Activated gamma-delta T cell treated with Interleukin-2 at 50 U/mL for 16 hours (primary cell): ENCODE measurements at places on chromosomes 3 and 15.

DNA sequence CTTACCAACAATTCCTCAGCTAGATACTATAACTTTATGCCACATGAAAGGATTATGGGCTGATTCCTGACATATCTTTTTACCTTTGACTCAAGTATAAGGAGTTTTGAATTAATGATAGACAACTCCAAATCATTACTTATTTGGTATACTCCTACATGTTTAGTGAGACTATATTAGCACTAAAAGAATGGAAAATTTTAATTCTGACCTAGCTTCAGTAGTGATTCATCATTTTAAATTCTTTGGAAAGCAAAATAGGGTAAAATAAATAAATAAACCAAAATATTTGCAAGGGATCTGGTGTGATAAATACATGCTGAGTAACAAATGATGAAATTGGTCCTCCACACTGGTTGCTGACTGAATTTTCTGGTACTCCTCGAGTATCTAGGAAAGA is 42.3 kb upstream of the VGLL3 start:
- DNase-seq, result no peak

- no peak for DNase-seq
These were observed 144.6 kb upstream of the TMCO5A start for GRCh38 chr15:37789881-37790280.

DNA sequence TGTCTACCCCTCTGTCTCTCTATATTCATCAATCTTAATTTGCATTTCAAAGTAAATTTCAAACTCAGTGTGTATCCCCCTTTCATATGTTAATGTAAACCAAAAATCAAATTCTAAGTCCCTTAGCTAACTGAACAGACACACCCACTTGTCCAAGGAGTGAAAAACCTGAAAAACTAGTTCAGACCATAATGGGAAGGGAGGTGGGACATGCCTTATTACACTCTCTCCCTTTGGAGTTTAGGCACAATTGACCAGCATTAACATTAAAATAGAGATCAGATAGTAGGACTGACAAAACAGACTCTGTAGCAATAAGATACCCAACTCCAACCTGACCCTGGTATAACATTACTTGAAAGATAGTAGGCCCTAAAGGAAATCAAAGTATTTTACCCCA is 247.7 kb upstream of the GADL1 start:
- DNase-seq, result no peak

GRCh38 chr15:64681424-64682024 is 93.9 kb downstream of the RBPMS2 start:
- no peak for DNase-seq

GRCh38 chr3:133023362-133023761 is 14.8 kb upstream of the TMEM108 start:
- DNase-seq, result no peak

- no peak for DNase-seq
These were observed 33.9 kb upstream of the MEX3B start for GRCh38 chr15:82079736-82080135.

- no peak for DNase-seq
These were observed 54.3 kb downstream of the AAGAB start for GRCh38 chr15:67199881-67200763.

DNA sequence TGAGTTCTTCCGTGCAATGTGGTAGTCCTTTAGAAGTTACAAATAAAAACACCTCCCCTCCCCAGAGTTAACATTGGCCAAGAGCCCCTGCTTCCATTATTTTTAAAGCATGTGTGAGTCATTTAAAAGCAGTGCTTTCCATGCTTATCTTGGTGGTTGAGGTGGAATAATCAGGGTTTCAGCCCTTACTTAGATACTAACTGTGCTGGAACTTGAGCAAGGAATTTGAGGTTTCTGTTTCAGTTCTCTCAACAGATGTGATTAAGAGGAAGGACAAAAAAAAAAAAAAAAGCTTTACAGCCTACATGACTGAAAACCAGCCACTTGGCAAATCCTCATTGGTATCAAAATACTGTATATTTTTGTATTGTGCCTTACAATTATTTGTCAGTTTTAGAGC is 64.5 kb downstream of the CGNL1 start:
- DNase-seq, result no peak

DNA sequence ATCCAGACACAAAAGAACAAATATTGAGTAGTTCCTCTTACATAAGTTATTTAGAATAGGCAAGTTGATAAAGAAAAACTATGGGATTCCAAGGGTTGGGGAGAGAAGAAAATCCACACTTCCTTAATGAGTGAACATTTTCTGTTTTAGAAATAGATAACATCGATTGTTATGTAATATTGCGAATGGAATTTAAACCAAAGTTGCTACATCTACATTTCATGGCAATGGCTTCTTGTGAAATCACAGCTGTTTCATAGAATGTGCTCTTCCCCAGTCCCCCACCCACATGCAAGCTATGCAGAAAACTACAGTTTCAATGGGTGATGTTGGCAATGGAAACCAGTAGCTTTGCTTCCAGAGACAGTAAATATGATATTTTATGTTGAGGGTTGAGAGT is 1639.5 kb downstream of the SI start:
- DNase-seq, result no peak

- DNase-seq, result no peak
These were observed 56.6 kb downstream of the LRIG1 start for GRCh38 chr3:66444146-66444644.

DNA sequence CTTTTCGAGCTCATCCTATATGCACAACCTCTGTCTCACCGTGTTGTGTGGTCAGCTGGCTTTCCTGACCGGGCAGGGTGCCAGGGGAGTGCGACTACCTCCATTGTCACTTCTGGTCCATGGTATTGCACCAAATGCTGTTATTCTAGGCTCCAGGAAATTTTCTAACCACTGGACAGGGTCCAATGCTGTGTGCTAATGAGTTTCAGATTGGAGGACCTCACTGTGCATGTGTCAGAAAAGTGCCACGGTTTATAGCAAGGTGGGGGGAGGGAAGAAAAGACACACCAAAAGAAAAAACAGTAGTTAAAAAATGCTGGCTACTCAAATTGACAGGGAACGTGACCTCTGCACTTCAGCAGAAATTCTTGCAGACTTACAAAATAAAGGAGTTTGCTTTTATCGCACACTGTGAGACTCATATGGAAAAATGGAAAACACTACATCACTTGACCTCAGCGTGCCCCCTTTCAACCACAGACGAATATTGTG is 480.1 kb downstream of the FOXP1 start:
- DNase-seq, result no peak

GRCh38 chr3:186220365-186220764 is 111.5 kb upstream of the ETV5 start:
- DNase-seq, result no peak

GRCh38 chr15:30991255-30992235 is at the start of gene MTMR10:
TSS of gene MTMR10 (minus strand) at chr15:30991628. CDS start at chr15:30991506, 122 bp downstream.
- peak; percentile 65 for DNase-seq

DNA sequence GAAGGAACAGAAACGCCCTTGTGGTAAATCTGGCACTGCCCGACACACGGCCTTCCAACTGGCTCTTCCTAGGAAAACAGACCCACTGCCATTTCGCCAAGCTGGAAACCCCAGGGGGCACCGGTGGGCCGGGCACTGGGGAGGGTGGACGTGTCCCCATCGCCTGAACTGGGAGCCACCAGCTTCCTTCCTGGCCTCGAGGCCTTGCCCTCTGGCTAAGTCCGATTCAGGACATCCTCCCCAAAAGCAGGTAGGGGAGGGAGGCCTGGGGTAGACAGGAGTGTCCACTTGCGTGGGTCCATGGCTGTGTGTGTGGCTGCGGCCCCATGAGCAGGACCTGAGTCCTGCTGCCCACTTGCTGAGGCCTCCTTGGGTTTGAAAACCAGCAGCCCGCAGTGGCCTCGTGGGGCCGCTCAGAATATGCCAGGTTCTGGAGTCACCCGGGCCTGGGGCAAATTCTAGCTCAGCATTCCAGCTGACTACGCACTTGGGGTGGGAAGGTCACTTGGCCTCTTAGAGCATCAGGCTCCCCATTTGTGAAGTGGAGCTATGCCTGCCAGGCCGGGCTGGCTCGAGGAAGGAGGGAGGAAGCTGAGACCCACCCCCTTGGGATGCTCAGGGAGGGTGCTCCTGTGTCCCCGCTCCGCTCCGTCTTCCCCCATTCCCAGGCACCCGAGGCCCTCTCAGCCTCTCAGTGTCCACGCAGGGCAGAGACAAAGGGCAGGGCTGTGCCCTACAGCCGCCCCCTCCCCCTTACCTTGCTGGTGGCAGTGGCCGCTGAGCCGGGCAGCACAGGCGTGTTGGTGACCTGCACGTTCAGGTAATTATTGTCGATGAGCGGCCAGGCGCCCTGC is 37.5 kb downstream of the RGMA start:
- DNase-seq, result no peak

- DNase-seq, result no peak
These were observed 50.4 kb downstream of the CCR4 start for GRCh38 chr3:33001889-33002288.

- DNase-seq, result no peak
These were observed 29.3 kb downstream of the BTD start for GRCh38 chr3:15630646-15631350.

GRCh38 chr15:83178869-83179325 is 28.7 kb downstream of the HDGFL3 start:
- no peak for DNase-seq

GRCh38 chr3:45933591-45933990 is 9.7 kb upstream of the CXCR6 start:
- no peak for DNase-seq

- no peak for DNase-seq
These were observed 3.4 kb upstream of the LRRIQ4 start for GRCh38 chr3:169809230-169809795.

DNA sequence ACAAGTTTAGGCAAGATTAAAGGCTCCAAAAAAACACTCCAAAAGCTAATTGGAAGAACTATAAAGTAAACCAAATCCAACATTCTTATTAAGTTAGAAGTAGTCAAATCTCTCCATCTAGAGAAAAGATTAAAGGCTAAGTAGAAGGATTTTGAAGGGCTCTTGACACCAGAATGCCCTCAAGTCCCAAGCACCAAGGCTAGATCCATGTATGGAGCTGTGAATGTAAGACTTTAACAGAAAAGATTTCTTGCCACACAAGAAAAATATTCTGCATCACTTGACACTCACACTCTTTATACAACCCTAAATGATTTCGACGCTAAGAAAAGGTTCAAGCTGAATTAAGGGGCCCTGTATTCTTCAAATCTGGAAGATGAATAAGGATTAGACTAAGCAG is 345.2 kb downstream of the VGLL3 start:
- DNase-seq, result no peak

GRCh38 chr3:13598926-13599886 is 50.3 kb downstream of the FBLN2 start:
- DNase-seq, result no peak

- DNase-seq, result no peak
These were observed 303.2 kb downstream of the TIGIT start for GRCh38 chr3:114597012-114597411.

DNA sequence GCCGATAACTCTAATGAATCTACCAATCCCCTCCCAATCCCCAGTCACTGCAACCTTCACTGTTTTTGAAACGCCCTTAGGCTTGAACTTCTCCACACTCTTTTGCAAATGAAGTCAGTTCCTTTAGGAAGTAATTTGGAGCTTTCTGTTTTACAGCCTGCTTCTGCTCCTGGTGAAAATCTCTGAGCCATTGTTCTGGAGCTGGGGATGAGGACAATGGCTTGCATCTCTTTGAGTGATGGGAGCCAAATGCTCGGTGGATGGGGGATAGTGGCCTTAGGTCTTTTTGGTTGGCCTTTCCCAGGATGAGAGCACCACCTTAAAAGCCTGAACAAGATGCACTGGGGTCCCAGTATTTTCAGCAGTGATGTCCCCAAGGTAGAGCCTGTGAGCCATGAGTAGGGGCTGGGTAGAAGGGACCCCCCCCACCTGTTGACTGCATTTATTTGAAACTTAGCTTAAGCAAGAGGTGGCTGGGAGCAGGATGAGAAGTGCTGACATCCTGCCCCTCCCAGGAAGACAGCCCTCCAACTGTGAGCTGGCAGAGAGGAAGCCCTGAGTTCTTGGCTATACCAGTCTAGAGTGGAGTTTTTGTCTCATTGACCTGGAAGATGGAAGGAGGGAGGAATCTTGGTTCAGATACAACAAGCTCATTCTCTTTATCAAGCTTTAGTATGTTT is 7.6 kb upstream of the MYO5C start:
- no peak for DNase-seq

DNA sequence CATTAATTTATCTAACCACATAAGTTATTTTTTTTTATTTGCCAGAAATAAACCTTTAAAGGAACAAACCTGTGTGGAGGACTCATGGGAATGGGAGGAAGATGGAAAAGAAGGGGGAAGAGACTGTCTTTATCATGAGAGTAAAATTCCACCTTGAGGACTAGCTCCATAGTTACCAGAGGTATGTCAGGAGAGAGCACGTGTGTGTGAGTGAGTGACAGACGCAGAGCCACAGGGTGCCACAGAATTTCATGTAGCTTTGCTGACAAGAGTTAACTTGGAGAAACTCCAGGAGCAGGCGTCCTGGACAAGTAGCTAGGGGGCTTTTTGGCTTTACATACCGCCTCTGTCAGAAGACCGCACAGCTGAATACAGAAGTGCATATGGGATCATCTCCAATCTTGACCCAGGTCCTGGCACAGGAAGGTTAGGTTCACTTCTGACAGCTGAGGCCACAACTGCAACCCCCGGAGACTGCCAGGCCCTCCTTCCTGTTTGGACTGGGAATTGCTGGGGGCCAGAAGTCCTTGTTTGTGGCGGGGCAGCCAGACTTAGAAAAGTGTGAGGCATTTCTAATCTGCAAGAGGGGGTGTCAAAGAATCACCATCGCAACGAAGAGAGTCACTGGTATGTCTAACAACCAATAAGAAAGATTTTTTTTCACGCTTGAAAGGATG is 197.8 kb upstream of the TPM1 start:
- no peak for DNase-seq

GRCh38 chr3:2948882-2949281 is 161.3 kb downstream of the IL5RA start:
- DNase-seq, result no peak

DNA sequence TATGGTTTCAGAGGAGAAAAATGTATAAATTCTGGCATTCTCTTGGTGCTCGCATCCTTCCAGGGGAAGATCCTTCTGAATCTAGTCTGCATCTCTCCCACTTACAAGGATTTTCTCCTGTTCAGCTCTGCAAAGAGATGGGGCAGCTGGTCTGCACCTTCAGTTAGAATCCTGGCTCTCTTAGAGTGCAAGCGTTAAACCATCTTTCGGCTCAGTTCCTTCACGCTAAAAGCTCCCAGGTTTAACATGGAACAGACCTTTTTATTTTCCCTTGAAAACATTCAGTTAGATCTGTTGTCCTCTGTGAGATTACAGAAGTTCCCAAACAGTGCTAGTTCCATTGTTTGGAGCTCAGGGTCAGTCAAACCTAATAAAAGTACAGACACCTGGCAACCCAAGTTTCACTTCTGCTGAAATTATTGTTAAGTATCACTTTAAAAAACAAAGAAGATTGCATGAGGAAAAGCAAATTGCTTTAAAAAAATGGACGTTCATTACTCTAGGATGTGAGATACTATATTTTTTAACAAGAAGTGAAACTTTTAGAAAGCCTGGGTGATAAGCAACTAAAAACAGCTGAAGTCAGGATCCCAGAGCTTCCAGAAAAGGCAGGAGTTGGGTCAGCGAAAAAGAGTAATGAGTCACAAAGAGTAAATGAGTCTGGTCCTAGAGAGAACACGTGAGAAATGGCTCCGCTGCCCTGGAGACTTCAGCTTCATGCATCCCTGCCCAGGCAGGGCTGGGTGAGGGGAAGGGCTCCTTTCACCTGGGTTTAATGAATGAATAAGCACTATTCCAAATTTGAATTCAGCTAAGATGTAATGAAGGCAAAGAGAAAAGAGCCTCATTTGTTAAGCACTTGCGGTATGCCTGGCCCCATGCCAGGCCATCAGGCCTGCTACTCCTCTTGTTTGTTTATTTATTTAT is 63.3 kb downstream of the ABTB1 start:
- DNase-seq, result no peak

GRCh38 chr3:132001036-132001435 is 33.8 kb downstream of the CPNE4 start:
- no peak for DNase-seq

GRCh38 chr3:95351158-95351557 is 1288.3 kb downstream of the NSUN3 start:
- no peak for DNase-seq
